ENCODE measurements at places on chromosomes 7 and 10. TPM values are rescaled to one million over a fixed set of nuclear protein-coding genes. Genes with fewer than 3 reads are reported as not detected.

Gene TACC2
- total RNA-seq: not detected

Gene EVX1
- 0.07 TPM for total RNA-seq

DNA sequence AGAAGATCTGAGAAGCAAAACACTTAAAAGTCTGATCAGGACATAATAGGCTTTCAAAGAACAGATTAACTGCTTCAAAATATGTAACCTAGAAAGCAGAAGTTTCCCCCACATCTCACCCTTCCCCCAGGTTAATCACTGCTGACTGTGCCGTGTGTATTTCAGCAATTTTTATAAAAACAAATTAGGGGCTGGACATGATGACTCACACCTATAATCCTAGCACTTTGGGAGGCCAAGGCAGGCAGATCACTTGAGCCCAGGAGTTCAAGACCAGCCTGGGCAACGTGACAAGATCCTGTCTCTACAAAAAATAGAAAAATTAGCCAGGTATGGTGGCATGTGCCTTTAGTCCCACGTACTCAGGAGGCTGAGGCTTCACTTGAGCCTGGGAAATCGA, 67.6 kb upstream of the GATA3 start:
- no peak for DNase-seq

Gene EMX2
- not detected for total RNA-seq

Gene ARHGAP12
- 5.6 TPM for total RNA-seq

- DNase-seq: no peak
These were observed 132.8 kb upstream of the TCERG1L start for GRCh38 chr10:131444286-131444685.

DNA sequence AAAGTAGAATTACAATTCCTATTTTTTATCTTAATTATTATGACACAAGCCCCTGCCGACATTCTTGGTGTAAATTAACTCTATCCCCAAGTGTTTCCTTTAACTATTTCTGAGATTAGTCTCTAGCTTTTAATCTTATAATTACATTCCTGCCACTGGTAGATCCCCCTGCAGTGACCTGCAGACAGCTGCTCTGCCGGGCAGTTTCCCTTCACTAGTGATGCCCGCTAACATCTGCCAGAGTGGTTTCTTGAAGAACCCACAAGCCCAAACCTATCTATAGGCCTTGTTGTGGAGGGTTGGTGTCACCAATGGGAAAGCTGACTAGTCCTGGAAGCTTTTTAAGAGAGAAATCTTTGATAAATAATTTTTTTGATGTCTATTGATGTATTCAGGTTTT, 50.0 kb downstream of the ADAM22 start:
- DNase-seq: no peak

- DNase-seq: no peak
These were observed 170.1 kb upstream of the INHBA start for GRCh38 chr7:41872966-41873365.

Gene NRG3
- not detected for total RNA-seq

DNA sequence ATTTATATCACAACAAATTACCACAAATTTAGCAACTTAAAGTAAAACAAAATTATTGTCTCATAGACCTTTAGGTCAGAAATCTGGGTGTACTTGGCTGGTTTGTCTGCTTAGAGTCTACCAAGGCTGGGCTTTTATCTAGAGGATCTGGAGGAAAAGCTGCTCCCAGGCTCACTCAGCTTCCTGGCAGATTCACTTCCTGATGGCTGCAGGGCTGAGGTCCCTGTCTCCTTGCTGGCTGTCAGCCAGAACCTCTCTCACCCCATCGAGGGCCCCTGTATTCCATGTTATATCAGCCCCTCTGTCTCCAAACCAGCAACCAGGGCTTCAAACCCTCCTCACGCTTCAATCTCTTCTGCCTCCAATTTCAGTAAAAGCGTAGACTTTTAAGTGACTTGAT, 734.9 kb downstream of the NRG3 start:
- no peak for DNase-seq

- no peak for DNase-seq
These were observed 33.2 kb downstream of the TRIM8 start for GRCh38 chr10:102677331-102678067.

GRCh38 chr10:115989621-115990020, 283.4 kb downstream of the GFRA1 start:
- no peak for DNase-seq

- peak; percentile 34 for DNase-seq
These were observed 993 bp upstream of the SND1 start for GRCh38 chr7:127650847-127651555.

- DNase-seq: no peak
These were observed 71.8 kb upstream of the PPIF start for GRCh38 chr10:79275431-79275851.

- DNase-seq: no peak
These were observed 168.2 kb upstream of the FAM171A1 start for GRCh38 chr10:15539262-15539661.

GRCh38 chr10:88952647-88953111, at the start of gene ACTA2:
Gene ACTA2 (minus strand): TSS chr10:88952773. CDS start chr10:88948930, 3,843 bp downstream.
- DNase-seq: no peak

- DNase-seq: no peak
These were observed 9.3 kb upstream of the UNCX start for GRCh38 chr7:1223196-1223981.

- no peak for DNase-seq
These were observed 150.0 kb downstream of the CAMK1D start for GRCh38 chr10:12499076-12499986.

- DNase-seq: no peak
These were observed 51.5 kb downstream of the PFKFB3 start for GRCh38 chr10:6254201-6254600.

DNA sequence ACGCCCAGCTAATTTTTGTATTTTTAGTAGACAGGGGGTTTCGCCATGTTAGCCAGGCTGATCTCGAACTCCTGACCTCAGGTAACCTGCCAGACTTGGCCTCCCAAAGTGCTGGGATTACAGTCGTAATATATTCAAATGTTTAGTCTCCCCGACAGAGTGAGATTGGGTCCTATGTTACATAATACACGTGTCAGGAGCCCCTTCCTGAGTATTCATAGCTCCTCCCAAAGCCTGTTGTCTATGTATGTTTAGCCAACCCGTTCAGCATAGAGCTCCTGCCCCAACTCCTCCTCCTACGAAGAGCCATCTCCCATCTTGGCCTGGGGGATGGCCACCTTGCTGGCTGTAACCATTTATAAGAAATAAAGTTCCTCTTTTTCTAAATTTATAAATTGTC, 2.7 kb upstream of the PPP2R2D start:
- DNase-seq: no peak

Measured in activated T-cell treated with anti-CD3 and anti-CD28 coated beads, Interleukin-2, amount 50 U/mL, for 72 hours (primary cell).